Activated CD8-positive, alpha-beta memory T cell treated with anti-CD3 and anti-CD28 coated beads, Interleukin-2, amount 50 U/mL, for 4 hours (primary cell): ENCODE measurements at places on chromosomes 4 and X.
A peak's percentile ranks its signal among the peaks of the same experiment; 100 is the strongest.

GRCh38 chr4:138609943-138610350 lies 367.8 kb upstream of the SLC7A11 start:
- no peak for DNase-seq

DNA sequence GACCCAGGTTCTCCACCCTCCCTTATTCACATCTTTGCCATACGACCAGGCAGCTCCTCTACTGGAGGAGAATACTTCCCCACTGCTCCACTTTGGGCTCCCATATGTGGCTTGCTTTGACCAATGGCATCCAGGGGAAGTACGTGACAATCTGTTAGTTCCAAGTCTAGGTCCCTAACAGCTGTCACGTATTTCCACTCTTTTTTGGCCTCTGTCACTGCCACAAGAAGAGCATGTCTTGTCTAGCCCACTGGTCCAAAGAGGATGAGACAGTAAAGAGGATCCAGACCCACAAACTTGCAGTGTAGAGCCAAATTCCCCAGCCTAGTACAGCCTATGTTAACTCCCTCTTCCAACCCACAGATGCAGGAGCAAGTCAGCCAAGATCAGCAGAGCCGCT lies 49.7 kb upstream of the GATB start:
- DNase-seq = no peak

- DNase-seq = no peak
Measured at GRCh38 chrX:136039968-136040367, 54.7 kb downstream of the SLC9A6 start.

GRCh38 chrX:2618516-2618915 lies 72.6 kb upstream of the CD99 start:
- no peak for DNase-seq

DNA sequence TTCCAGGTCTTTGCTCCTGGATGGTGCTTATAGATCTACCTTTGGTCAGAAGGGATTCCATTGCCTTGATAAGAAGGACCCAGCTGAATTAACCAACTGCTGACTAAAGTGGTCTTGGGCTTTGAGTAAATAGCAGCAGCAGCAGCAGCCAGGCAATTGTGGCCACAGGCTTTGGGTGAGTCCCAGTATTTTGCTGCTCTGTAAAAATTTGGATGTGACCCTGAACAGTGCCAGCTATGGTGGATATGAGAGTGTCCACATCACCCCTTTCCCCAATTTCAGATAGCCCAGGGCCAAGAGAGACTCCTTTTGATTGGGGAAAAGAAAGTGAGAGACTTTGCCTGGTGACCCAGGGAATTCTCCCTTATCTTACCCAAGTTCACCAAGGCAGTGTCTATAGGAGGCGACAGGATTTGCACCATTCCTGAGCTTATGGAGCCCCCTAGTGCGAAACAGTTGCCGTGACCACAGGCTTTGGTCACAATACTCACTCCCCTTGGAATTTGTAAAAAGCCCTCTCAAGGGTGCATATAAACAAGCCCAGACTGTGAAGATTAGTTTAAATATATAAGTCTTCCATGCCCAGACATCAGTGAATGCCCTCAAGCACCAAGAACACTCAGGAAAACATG lies 518.0 kb downstream of the TMA16 start:
- DNase-seq = peak; percentile 14

GRCh38 chr4:8646296-8647093 lies 53.9 kb downstream of the CPZ start:
- DNase-seq = no peak

- no peak for DNase-seq
Measured at GRCh38 chrX:2699959-2700358, 8.9 kb downstream of the CD99 start.

GRCh38 chrX:640641-641040 lies 10.1 kb downstream of the SHOX start:
- no peak for DNase-seq

DNA sequence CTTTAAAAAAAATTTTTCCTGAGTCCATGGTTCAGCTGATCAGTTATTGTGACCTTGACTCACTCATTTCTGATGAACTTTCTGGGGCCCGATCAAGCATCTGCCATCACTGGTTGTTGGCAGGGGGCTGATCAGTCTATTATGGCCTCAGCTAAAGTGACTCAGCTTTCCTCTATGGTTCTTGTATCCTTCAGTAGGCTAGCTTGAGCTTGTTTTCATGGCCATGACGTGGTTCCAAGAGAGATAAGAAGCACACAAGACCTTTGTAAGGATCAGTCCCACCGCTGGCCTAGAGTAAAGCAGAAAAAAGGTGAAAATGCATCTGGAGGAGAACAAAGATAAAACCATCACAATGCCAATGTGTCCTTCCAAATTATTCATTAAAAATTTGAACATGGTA lies 29.8 kb upstream of the EPGN start:
- DNase-seq = no peak

DNA sequence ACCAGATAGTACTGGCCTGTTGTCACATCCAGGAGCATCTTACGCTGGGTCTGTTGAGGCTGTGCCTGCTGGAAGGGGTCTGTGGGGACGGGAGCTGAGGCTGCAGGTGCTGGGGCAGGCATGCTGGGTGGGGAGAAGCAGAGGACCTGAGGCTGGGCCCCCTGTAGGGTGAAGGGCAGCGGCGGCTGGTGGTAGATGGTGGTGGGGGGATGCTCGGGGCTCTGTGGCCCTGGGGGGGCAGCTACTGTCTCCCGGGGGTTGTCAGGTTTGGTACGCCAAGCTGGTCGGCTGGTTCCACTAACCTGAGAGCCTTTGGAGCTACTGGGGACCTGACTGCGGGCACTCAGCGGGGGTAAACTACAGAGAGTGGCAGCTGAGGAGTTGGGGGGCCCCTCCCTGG lies 7.8 kb downstream of the C4orf54 start:
- no peak for DNase-seq

- DNase-seq = no peak
Measured at GRCh38 chr4:1910643-1911042, 39.5 kb downstream of the NSD2 start.

DNA sequence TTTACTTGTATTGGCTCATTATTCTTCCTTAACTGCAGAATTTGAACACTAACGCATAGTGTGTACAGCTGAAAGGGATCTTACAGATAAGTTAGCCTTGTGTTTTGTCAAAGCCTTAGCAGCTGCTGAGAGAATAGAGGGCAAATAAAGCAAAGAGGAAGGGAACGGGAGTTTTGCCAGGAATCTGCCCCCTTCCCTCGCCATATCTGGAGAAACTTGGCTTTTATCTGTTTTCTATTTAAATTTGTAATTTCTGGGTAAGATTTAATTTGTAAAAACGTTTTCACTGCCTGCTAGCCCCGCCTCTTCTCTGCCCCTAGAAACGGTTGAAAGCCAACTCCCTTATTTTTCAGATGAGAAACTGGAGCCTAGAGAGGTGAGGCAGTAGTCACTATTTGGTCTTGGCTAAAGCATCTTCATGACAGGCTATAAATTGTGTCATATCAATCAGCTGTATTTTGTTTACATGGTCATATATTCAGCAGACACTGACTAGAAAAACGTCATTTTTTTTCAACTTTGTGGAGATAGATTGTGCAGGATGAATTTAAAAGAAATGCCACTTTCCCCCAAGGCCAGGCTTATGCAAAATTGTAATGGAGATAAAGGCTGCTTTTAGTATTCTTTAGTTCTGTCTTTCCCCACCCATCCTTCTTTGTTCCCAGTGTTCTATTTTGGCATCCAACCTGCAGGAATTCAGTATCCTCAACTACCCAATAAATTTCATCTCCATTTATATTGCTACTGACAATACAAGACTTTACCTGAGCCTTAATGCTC lies 319.4 kb downstream of the SH2D1A start:
- DNase-seq = no peak

DNA sequence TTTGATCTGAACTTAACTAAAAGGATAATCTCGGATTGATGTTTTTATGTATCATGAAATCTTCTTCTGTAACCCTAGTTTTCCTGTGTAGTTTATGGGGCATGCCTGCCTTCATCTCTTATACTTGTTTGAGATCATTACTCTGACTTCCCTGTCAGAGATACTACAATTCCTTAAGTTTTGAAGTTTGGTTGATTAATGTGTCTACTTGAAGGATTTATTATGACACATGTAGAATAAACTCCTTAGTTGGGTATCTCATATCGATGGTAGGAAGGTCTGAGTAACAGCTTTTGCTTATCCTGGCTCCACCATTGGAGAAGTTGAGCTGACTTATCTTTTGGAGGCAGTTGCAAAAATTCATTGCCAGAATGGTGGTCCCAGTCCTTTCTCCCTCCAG lies 46.7 kb downstream of the WWC2 start:
- no peak for DNase-seq

- no peak for DNase-seq
Measured at GRCh38 chr4:150395872-150396271, 186.1 kb upstream of the MAB21L2 start.

GRCh38 chr4:150773032-150773431 lies 191.1 kb downstream of the MAB21L2 start:
- DNase-seq = no peak

GRCh38 chrX:106144755-106145639 lies 23.1 kb upstream of the PWWP3B start:
- no peak for DNase-seq

- no peak for DNase-seq
Measured at GRCh38 chr4:784401-785331, 41.3 kb downstream of the CPLX1 start.

DNA sequence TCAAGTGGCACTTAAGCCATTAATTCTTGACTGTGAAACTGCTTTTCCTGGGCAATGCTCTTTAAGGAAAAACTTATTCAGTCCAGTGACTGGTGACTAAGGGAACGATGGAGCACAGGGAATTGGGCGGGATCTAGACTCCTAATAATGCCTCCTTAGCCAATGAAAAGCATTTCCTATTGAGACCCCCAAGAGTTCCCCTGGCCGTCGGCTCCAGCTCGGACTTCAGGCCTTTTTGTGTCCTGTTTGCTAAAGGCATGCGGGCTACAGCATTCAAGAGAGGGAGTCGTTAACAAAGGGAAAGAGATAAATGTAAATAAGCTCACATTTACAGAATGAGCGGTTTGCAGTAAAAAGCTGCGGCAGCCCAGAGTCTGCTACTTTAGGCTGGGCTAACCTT lies at the start of gene LPAR4:
TSS of gene LPAR4 (plus strand) at position 232 of the 400 bp plus-strand sequence. CDS start 7,150 bp downstream, outside the sequence.
- no peak for DNase-seq

DNA sequence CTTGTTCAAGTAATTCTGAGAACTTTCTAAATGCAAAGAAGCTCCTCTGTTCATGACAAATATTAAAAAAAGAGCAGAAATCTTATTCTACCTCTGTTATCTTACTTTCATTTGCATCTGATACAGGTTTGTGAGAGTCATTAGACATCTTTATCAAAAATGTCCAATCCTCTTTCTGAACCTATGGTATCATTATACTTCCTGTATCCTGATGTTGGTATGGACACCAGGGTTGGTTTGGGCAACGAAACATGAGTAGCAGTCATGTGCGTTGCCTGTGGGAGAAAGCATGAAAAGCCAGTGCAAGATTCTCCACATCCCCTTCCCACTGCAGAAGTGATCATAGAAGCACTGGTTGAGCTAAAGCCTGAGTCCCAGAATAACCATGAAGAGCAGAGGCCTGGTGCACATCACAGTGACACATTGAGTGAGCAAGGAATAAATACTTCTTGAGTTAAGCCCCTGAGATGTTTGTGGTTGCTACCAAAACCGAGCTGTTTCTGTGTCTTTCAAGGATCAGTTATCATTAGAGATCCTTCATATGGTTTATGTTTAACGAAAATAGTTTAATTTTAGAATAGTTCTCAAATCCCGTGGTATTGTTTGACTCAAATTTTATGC lies 197.2 kb downstream of the BANK1 start:
- no peak for DNase-seq

DNA sequence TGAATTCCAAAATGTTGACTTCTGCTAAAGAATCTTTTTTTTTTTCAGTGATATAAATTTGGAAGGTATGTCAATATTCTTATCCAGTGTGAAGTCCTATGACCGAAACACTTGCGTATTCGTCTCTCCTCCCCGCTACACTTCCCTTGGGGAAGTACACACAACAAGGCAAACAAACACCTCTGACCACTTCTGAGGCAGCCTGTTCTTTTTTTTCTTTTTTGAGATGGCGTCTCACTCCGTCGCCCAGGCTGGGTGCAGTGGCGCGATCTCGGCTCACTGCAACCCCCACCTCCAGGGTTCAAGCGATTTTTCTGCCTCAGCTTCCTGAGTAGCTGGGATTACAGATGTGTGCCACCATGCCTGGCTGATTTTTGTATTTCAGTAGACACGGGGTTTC lies 78.1 kb upstream of the DHRSX start:
- no peak for DNase-seq

DNA sequence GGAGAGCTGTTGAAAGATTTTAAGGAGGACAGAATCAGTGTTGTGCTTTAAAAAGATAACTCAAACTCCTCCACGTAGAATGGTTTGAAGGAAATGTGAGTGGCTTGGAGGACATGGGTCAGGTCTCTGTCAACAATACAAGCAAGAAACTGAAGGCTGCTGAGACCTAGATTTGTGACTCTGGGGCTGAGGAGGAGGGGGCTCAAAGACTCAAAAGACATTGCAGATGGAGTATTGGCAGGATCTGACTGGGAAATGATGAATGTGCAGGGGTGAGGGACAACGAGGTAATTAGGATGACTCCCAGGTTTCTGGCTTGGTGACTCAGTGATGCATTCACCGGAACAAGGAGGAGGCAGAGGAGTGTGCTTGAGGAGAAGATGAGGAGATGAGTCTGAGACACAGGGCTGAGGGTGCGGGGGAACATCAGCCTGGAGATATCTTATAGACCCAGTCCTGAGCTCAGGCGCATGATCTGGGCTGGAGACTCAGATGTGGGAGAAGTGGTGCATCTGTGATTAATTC lies 3.3 kb upstream of the RPS4X start:
- no peak for DNase-seq

- no peak for DNase-seq
Measured at GRCh38 chr4:113641025-113641431, 120.5 kb downstream of the CAMK2D start.

- peak; percentile 80 for DNase-seq
Measured at GRCh38 chr4:80201252-80202151, 4.2 kb downstream of the PRDM8 start.

- no peak for DNase-seq
Measured at GRCh38 chrX:124194901-124195300, 137.6 kb upstream of the TEX13D start.

- DNase-seq = no peak
Measured at GRCh38 chr4:113170805-113171468, 121.5 kb downstream of the ANK2 start.

GRCh38 chr4:150874338-150875226 lies 140.5 kb downstream of the LRBA start:
- DNase-seq = no peak

DNA sequence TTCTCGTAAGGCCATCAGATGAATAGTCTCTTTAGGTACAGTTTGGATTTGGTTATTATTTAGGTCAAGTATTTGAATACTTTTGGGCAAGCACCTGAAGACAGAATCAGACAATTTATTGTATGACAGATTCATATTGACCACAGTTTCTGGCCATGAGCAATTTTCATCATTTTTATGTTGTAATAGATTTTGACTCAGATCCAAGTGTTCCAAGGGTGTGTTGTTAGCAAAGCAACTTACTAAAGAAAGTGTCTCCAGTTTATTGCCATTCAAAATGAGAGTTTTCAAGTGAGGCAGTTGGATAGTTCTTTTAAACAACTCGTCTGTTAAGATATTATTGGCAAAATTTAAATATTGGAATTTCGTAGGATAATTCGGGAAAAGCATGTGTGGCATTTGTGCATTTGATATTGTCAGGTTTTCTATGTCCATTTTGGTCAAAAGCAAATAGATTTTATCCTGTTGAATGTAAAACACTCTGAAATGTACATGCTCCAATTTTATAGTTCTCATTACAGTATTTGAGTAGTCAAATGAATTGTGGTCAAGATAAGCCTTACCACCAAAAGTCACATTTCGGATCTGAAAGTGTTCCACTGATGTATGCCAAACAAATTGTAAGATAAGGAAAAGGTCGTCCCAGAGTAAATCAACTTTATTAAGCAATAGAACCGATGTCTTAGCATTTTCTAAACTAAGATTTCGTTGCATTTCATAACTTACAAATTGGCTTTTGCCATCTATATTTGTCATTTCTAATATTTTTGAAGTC lies 8.4 kb downstream of the TLR10 start:
- DNase-seq = no peak
